ENCODE measurements at places on chromosomes 2 and 18.

DNA sequence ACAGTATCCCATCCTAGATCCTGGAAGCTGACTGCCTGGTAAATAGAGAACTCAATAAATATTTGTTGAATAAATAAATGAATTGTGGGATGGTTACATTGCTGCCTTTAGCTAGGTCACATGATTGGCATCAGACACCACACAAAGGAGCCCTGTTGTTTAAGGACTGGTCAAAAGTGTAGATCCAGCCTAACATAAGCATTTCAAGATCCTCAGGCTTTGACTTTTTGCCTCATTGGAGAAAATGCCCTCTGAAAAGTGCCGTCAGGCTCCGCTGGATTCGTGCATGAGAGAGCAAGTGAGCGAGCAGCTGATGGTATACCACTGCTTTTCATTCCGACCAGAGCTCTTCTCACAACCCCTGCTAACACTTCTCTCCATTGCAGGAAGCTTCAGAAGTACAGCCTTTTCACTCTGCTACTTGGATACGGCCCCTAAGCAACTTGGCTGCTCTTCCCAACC, 1.3 kb upstream of the ZNF24 start:
- DNase-seq, result no peak

GRCh38 chr18:22676423-22676822, 256.7 kb upstream of the RBBP8 start:
- DNase-seq, result no peak

DNA sequence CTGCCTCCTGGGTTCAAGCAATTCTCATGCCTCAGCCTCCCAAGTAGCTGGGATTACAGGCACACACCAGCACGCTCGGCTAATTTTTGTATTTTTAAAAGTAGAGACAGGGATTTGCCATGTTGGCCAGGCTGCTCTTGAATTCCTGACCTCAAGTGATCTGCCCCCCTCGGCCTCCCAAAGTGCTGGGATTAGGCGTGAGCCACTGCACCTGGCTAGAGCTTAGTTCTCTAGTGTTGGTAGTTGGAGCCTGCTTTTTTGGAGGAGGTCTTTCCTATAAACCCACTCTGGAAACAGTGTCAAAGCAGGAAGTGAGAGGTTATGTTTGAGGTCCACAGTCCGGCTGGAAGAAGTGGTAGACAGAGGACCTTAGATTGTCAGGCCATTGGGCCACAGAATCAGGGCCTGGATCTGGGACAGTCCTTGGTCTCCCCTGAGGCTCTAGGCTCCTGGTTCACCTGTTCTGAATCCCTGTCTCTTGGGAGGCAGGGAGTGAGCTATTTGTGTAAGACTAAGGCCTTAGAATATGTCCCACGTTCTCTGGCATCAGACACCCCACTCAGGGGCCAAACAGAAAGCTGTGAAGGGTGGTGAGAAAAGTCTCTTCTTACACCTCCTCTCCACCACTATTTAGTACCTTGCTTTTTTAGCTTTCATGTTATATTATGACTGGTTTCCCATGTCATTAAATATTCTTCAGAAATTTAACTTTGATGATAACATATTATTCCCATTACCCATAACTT, 34.5 kb downstream of the PCBP1 start:
- DNase-seq, result no peak

GRCh38 chr2:101360232-101360631, 27.1 kb downstream of the CREG2 start:
- DNase-seq, result no peak

GRCh38 chr18:58349650-58350049, 279.2 kb downstream of the ALPK2 start:
- no peak for DNase-seq

DNA sequence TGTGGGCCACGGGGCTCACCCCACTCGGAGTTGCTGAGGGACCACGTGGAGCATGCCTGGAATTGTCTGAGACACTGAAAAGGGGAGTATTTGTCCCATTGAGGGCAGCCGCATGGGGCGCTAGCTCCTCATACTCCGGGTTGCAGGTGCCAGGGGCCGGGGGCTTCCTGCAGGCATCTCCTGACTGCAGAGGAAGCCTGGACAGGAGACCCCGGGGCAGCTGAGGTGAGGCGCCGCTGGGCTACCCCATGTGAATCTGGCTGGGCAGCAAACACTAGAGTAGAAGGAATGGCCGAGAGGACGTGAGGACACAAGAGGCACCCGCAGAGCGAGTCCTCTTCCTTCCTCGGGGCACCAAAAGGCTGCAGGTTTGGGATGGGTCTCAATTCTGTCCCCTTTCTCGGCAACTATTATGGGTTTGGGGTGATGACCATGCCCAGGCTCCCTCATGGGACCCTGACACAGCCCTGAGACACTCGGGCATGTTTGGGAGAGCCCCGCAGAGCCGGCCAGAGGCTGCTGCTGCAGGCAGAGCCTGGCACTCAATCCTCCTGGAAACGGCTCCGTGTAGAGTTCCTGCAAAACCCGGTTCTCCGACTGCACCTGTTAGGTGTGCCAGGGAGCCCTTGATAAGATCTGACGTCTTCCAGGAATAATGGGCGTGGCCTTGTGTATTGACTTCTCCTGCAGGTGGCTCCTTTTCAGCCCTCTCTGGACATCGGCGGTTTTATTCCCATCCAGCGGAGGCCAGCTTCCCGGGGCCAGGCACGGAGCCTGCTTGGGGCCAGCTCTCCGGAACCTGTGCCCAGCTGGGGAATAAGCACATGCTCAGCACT, 77.0 kb downstream of the CTIF start:
- no peak for DNase-seq

GRCh38 chr2:56449002-56449431, 265.2 kb downstream of the CCDC85A start:
- no peak for DNase-seq
